Bone marrow (tissue), 2 donors: ENCODE measurements at places on chromosomes 5 and 9.
A peak's percentile ranks its signal among the peaks of the same experiment; 100 is the strongest.

- no peak for DNase-seq
Measured at GRCh38 chr5:32360906-32361305, 48.2 kb upstream of the MTMR12 start.

GRCh38 chr9:83622939-83623678 lies at the start of gene IDNK:
Gene IDNK (plus strand): TSS chr9:83623143. CDS start chr9:83623172, 29 bp downstream.
- peak; percentile 79 for DNase-seq

DNA sequence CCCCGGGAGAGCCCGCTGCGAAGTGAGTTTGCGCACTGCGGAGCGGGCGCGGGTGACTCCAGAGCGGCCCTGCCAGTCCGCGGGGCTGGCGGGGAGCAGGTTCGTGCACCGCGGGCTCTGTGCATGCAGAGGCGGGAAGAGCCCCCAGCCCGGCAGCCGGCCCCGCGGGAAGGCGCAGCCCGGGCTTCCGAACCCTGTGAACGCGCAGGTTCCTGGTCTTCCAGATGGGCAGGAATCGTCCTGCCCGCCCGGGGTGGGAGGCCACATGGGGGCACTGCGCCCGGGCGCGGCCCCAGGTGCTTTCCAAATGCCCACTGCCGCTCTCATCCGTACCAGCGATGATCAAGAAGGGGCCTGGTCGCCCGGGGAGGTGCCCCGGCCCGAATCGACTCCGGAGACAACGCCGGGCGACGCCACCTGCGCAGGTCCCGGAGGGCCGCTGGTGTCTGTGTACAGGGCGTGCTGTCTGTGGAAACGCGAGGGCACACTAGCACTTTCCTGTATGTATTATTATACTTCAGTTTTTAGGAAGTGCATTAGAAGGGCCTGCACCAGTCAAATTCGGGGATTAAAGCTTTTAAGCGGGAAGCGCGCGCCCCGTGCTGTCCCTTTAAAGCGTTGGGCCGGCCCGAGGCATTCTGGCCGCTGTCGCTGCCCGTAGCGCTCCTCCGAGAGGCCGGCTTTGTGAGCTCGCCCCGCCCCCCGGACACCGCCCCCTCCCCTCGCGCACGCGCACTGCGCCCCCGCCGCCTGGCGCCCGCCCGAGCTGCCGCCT lies at the start of gene WDR5:
Gene WDR5 (plus strand): TSS at position 740 of the 775 bp plus-strand sequence. CDS start 3,796 bp downstream, outside the sequence.
- peak; percentile 84 for DNase-seq

GRCh38 chr5:176927562-176927961 lies 28.4 kb upstream of the HK3 start:
- DNase-seq = no peak

- DNase-seq = no peak
Measured at GRCh38 chr5:68628082-68628814, 412.7 kb downstream of the PIK3R1 start.

GRCh38 chr9:33024126-33024965 lies 727 bp upstream of the DNAJA1 start:
- no peak for DNase-seq

- DNase-seq = no peak
Measured at GRCh38 chr5:2890011-2890410, 138.5 kb upstream of the IRX2 start.

GRCh38 chr9:114386361-114386885 lies 1.4 kb downstream of the AKNA start:
- no peak for DNase-seq

GRCh38 chr9:120646948-120647347 lies 67.0 kb upstream of the CDK5RAP2 start:
- no peak for DNase-seq

- no peak for DNase-seq
Measured at GRCh38 chr5:14901462-14902051, 30.0 kb upstream of the ANKH start.

DNA sequence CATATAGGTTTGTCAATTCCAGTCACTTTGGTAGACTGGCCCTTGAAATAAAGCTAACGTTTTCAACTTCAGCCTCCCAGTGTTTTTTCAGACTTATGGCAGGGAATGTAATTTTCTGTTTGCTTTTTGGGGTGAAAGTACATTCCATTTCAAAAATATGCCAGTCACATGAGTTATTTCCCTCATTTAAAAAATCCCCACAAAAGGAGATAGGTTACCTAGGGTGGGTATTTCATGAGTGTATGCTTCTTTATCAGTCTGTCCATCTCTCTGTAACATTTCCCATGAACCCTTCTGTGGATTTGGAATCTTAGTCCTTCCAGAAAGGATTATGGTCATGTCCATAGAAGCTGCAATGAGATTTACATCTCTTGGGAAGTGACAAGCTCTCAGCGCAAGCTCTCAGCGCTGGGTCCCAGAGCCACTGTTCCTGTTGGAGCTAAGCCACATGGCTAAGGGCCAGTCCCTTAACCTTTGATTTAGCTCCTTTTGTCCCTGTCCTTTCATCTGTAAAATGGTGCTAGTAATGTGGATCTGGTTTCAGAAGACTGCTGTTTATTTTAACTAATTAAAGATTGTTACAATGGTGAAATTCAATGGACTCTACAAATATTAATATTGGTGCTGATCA lies 294.9 kb downstream of the NR3C1 start:
- DNase-seq = no peak

DNA sequence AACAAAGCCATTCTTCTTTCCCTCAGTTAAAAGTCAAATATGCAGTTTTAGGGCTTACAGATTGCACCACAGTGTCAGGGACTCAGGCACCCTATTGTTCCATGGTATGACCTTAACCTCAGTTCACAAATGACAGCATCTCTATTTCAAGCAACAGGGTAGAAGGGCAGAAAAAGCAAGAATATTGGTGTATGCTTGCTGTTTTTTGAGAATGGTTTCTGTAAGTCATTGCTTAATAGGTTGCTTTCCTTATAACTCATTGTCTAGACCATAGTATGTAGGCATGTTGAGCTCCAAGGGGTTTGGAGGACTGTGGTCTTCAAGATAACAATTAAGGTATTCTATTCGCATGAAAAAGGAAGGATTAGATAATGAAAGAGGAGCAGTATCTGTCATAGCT lies 183.5 kb upstream of the EDIL3 start:
- no peak for DNase-seq

- no peak for DNase-seq
Measured at GRCh38 chr5:62343428-62343827, 37.4 kb downstream of the KIF2A start.

DNA sequence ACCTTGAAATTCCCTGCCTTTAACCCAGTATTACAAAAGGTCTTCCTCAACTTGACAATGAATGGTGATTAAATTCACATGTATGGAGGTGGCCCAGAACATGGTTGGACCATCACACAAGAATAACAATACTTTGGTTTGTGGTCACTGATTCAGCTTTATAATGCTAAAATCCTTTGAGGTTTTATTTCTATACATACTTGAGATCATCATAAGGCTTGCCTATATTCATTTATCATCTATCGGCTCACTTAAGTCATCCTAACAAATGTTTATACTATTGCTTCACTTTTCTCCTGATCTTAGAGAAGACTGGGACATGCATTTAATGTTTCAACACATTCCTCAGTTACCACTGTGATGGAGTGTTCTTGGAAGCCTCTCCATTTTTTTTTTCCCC lies 191.3 kb downstream of the DMAC1 start:
- no peak for DNase-seq

GRCh38 chr5:35313291-35313690 lies 83.0 kb upstream of the PRLR start:
- no peak for DNase-seq

GRCh38 chr5:137221943-137222342 lies 277.2 kb downstream of the SPOCK1 start:
- no peak for DNase-seq

GRCh38 chr5:169744336-169744735 lies 107.3 kb downstream of the DOCK2 start:
- DNase-seq = no peak

- no peak for DNase-seq
Measured at GRCh38 chr5:62938927-62939326, 360.3 kb downstream of the LRRC70 start.

DNA sequence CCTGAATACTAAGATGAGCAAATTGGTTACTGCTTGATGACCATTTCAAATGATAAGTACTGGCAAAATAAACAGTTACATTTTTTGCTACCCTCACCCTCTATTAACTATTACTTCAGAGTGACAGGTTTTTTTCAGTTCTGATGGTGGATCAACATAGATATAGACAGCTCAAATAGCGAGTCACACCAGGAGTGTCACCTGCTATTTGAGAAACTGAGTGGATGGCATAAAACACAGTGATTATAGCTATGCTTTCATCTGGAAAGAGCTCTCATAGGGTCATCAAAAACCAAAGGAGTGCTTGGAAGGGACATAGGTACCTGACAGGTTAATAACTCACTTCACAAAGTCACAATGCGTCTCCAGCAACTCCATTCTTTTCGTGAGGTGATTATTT lies 244.5 kb upstream of the C9orf72 start:
- no peak for DNase-seq

- no peak for DNase-seq
Measured at GRCh38 chr9:23820451-23821374, 5.3 kb downstream of the ELAVL2 start.

DNA sequence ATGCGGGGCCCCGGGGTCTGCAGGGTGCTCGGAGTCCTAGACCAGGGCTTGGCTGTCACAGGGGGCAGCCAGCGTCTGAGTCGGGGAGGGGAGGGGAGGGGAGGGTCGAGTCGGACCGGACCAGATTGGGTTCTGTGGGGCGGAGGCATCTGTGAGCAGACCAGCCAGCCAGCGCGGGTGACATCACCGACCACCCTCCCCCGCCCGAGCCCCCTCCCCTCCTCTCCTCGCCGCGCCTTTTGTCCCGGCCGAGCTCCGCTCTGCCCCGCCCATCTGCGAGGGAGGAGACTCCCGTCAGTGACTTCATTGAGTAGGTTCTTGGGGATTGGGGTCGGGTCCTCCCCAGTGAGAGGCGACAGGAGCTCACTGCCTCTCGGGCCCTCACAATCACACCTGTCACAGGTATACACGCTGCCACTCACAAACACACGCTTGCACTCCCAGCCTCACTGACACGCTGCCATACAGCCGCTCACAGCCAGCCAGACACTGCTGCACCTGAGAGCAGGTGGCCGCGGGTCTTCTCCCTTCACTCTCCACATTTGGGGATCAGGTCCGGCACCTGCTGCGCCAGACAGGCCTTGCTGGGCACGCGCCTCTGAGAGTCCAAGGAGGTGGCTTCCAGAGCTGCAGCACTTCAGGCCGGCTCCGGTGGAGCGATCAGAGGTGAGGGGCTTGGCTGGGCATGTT lies 546 bp downstream of the DNAJB5 start:
- DNase-seq = no peak

GRCh38 chr5:6188344-6188743 lies 190.0 kb downstream of the MED10 start:
- DNase-seq = no peak

- no peak for DNase-seq
Measured at GRCh38 chr5:73666891-73667290, 40.9 kb downstream of the ARHGEF28 start.

DNA sequence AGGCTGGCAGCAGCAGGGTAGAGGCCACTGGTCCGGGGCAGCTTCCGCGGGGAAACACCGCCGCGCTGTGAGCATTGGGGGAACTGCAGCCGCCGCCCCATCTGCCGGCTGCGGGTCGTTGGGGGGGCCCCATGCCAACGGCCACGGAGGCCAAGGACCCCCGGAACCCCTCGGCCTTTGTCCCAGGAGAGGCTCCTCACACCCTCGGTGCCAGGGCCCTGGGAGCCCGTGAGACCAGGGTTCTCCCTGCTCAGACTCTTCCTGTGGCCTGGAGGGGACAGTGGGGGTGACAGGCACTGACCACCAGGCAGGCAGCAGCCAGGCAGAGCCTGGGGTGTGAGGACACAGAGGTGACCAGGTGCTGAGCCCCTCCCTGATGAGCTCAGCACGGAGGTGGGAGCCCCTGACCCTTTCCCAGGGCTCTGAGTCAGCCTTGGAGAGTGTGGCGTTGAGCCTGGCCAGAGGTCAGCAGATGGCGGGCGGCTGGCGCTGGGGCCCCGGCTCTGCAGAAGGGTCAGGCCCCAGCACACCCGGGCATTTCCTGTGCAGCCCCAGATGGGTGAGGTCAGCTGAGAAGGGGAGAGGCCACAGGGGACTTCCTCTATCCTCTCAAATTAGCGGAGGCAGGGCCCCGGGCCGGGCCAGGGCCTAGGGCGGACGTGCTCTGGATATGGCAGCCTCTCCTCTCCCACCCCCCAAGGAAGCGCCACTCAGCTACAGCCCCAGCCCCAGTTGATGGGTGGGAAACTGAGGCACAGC lies 17.9 kb upstream of the EGFL7 start:
- DNase-seq = peak; percentile 77

- no peak for DNase-seq
Measured at GRCh38 chr9:2854617-2855016, 10.7 kb upstream of the PUM3 start.

GRCh38 chr5:26031481-26031880 lies 1006.9 kb downstream of the CDH9 start:
- DNase-seq = no peak

DNA sequence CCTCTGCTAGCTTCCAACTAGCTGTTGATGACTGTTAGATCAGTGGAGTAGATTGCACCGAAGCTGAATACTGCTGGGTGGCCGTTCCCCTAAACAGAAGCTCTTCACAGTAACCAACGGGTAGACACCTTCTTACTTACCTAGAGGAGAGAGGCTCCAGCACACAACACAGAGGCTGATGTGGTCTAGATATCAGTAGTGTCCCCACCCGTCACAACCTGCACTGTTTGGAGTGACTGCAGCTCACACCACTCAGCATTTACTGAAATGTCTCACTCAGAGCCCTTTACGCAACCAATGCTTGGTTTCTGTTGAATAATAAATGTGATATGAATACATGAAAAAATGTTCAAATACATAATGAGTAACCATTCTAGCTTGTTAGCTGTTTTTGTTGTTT lies 5.3 kb downstream of the TMEM174 start:
- DNase-seq = no peak

- no peak for DNase-seq
Measured at GRCh38 chr5:143521141-143521540, 117.7 kb upstream of the NR3C1 start.

- peak; percentile 64 for DNase-seq
Measured at GRCh38 chr5:10424124-10424731, 17.5 kb upstream of the ROPN1L start.

DNA sequence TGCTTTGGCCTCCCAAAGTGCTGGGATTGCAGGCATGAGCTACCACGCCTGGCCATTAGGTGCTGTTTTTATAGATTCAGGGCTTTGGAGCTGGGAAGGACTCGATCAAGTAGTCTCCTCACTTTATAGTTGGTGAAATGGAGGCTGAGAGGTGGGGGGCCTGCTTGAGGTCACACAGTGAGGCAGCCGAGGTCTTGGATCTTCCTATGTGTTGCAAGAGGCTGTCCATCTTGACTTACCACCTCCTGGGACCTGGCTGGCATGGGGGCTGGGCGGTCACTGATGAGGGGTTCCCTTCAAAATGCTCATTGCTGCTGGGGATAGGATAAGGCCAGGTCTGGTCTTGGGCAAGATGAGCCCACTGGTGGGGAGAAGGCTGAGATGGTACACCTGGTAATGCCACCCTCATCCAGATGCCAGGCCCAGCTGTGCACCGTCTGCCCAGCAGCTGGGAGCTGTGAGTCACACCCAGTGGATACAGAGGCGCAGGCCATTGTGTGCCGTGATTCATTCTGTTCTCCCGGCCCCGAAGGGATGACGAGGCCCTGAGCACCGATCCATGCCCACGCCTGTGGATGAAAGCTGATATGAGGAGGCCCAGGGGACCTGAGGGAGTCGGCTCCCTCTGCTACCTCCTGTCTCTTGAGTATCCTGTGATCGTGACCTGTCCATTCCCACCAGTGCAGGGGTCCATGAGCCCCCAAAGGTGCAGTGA lies 10.5 kb upstream of the NDST1 start:
- no peak for DNase-seq

- DNase-seq = no peak
Measured at GRCh38 chr5:172749881-172750633, 20.9 kb downstream of the DUSP1 start.
